HL-60 (cell line): ENCODE measurements at places on chromosomes 4 and X.

GRCh38 chrX:69807400-69807799, 191.5 kb downstream of the EDA start:
- DNase-seq: no peak

GRCh38 chrX:17373337-17373736, 1.7 kb upstream of the NHS start:
- no peak for DNase-seq

DNA sequence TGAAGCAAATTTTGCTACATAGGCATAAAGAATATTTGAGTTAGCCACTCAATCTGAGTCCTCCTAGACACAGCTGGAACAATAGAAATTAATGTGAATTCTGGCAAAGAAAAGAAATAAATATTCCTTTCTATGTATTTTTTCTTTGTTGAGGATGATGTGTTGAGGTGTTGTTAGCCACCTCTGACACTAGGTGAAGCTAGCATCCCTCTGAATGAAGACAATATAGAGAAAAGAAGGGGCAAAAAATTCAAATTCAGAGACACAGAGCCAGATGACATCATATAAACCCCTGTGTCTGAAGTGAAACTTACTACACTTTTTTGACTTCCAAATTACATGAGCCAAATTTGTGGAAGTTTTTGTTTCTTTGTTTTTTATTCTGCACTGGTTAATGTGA, 34.6 kb upstream of the TMPRSS11D start:
- DNase-seq: no peak

DNA sequence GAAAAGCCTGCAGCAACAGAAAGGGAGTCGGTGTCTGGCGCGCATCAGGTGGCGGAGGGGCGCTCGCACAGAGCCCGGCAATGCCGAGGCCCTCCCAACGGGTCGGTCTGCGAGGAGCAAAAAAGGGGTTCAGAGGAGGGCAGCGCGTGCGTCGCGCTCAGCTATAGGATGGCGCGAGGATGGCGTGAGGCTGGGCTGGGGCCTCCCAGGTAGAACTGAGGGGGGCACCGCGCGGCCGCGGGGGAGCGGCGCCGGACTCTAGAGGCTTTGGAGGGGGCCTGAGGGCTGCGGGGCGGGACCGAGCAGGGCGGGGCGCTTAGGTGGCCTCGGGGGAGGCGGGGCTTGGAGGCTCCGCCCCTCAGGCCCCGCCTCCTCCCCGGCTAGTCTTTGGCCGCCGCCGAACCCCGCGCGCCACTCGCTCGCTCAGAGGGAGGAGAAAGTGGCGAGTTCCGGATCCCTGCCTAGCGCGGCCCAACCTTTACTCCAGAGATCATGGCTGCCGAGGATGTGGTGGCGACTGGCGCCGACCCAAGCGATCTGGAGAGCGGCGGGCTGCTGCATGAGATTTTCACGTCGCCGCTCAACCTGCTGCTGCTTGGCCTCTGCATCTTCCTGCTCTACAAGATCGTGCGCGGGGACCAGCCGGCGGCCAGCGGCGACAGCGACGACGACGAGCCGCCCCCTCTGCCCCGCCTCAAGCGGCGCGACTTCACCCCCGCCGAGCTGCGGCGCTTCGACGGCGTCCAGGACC, at the start of gene PGRMC1:
Gene PGRMC1, plus strand, starts transcription at position 414 of the 751 bp plus-strand sequence. Its CDS starts 79 bp downstream, at position 493.
- DNase-seq: peak; percentile 70

- DNase-seq: peak; percentile 38
Measured at GRCh38 chr4:112288455-112288854, 2.8 kb upstream of the TIFA start.

GRCh38 chrX:11462648-11463047, 169.4 kb downstream of the AMELX start:
- no peak for DNase-seq

GRCh38 chr4:95510145-95510544, 38.6 kb downstream of the UNC5C start:
- no peak for DNase-seq

DNA sequence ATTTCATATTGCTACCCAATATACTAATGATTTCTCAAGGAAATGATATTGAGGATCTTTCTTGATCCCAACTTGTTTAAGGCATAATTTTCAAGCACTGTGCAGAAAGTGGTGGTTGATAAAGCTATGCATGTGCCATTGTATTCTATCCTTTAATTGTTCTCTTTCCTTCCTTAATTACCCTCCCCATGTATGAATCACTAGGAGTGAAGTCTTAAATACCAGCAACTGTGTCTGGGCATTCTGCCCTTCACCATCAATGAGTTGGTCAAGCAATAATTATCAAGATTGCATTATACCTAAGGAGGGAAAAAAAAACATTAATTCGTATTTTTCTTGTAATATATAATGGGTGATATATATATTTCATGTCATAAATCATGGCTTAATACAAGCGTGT, 111.8 kb upstream of the FRMPD4 start:
- DNase-seq: no peak

DNA sequence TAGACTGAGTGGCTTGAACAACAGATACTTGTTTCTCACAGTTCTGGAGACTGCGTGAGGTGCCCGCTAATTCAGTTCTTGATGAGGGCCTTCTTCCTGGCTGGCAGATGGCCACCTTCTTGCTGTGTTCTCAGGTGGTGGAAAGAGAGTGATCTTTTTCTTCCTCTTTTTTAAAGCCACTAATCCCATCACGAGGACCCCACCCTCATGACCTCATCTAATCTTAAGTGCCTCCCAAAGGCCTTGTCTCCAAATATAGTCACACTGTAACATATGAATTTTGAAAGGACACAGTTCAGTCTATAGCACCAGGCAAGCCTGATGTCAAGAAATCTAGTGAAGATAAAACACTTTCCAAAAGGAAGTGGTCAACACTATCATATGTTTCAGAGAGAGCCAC, 12.4 kb downstream of the VAMP7 start:
- DNase-seq: peak; percentile 15

DNA sequence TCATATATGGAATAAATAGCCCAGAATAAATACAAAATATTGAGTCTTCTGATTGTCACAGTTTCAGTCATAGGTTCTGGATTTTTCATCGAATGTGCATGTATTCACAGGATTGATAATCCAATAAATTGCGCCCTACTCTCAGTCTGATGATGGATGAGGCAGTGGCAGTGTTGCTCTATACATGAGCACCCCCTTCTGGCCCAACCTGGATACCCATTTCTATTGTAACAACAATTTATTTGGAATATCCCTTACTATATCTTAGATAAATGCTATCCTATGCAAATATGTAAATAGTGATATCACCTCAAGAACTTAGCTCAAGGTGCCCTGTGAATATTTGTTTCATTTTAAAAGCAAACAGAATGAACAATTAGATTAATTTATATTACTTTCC, 733.7 kb upstream of the PABPC4L start:
- DNase-seq: no peak
